ENCODE measurements at places on chromosomes 11 and 22.

DNA sequence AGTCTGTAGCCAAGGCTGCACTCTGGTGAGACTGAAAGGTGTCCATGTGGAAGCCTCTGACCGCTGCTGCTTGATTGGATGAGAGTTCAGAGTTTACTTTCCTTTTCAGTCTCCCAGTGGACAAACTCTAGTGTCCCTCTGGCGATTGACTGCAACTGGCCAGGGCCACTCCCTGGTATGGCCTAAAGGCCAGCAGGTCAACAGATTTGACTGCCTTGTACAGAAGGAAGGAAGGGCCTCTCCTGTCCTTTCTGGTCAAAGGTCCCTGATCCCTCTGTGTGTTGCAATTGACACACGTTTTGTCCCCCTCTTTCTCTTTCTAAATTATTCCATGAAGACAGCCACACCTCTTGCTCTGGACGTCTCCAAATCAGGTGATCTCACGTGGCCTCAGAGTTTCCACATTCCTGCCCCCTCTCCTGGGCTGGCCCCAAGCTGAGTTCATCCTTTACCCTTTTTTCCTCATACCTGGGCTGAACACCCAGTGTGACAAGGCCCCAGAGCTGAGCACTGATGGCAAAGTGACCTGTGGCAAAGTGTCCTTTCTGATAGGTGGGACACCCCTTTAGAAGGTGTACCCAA, 18.7 kb upstream of the FBLN1 start:
- no peak for DNase-seq

DNA sequence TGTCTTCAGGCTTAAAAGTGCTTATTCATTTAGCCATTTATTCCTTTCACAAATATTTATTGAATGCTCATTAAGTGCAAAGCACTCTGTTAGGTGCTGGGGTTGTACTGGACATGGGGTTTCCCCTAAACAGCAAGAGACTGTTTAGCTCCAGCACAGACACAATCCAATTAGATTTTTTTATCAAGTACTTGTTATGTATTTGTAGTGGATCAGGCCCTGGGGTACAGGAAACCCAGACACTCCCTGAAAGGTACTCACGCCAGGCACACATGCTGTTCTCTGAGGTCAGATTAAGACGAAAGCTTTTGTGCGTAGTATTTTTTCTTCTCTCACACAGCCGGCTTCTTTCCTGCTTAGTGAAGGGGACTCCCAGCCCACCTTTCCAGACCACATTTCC, 218.1 kb upstream of the PLET1 start:
- DNase-seq: no peak

DNA sequence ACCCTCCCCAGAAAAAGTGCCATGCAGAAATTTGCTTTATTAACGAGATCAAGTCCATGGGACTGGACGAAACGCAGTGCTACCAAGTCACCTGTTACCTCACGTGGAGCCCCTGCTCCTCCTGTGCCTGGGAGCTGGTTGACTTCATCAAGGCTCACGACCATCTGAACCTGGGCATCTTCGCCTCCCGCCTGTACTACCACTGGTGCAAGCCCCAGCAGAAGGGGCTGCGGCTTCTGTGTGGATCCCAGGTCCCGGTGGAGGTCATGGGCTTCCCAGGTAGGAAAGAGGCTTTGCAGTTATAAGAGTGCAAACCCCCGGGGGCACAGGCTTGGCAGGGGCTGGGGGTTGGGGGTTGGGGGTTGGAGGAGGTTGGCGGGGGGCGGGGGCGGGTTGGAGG, 4.2 kb downstream of the APOBEC3H start:
- no peak for DNase-seq

DNA sequence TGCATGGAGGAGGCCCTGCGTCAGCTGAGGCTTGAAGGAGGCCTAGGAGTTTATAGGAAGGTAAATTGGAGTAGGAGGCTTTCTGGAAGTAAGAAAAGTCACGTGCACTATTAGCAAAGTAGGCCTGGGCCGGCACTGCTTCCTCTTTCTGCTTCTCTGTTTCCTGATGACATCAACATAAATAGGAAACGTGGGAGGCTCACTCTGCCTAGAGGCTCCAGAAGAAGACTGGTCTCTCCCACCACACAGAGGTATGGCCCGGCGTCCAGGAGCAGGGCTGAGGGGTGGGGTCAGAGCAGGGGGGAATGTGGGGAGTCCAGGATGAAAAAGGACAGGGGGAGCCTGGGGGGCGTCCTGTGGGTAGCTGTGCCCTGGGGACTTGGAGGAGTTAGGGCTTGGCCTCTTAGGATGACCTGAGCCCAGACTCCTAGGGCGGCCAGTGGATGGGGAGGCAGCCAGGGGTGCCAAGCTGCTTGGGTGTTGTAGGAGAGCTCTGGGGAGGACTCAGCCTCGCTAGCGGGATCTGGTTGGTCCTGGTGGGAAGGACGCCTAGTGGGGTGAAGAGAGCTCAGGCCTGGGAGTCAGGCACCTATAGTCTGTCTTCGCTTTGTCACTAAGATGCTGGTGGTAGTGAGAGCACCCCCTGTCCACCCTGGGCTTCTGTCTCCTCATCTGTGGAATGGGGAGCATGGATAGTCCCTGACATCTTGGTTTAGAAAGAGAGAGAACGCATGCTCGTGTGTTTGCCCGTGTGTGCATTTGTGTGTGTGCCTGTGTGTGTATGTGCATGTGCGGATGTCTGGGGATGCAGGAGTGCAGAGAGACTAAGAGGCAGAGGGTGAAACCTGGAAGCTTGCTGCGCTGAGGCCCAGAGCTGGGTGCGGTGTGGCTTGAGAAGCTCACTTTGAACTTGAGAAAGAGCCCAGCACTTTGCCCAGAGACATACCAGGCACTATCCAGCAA, at the start of gene CSF2RB:
TSS of gene CSF2RB (plus strand) at position 202 of the 963 bp plus-strand sequence. CDS start 8,580 bp downstream, outside the sequence.
- DNase-seq: no peak

GRCh38 chr11:44563711-44564110, 1.8 kb upstream of the CD82 start:
- no peak for DNase-seq

DNA sequence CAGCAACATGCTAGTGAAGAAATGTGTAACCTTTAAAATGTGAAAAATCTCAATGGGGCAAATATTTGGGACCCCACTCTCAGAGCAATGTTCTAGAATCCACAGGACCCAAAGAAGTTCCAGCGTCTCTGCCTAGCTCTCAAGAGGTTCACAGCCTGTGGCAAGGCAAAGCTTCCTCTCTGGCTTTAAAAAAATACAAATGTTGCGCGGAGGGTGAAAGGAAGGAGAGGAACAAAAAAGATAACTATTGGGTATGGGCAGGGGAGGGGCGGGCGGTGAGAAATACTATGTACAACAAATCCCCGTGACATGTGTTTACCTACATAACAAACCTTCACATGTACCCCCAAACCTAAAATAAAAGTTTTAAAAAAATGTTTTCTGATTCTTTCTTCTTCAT, 53.6 kb downstream of the PITPNB start:
- no peak for DNase-seq

- DNase-seq: no peak
Observed at GRCh38 chr22:44753189-44754042, 1.0 kb downstream of the ARHGAP8 start.

DNA sequence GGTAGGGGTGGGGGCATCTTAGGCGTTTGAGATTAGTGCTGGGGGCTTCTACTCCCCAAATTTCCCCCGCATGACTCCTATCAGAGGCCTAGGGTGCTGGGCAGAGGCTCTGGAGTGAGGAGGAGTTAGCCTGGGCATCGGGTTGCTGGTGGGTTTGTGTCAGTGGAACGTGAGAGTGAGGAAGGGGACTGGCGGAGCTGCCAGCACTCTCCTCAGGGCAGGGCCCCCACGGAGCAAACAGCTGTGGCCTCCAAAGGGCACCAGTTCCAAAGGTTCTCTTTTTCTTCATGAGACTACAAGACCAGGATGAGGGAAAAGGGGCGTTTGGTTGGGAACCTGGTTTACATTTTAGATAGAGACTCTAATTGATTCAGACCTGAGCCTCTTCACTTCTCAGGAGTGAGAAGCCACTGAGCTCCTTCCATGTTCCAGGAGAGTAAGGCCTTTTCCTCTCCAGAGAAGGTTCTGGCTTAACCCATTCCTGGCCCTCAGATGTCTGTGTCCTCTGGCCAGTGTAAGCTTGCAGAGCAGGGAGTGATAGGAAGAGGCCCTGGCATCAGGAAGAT, 35.6 kb upstream of the CDON start:
- DNase-seq: no peak

DNA sequence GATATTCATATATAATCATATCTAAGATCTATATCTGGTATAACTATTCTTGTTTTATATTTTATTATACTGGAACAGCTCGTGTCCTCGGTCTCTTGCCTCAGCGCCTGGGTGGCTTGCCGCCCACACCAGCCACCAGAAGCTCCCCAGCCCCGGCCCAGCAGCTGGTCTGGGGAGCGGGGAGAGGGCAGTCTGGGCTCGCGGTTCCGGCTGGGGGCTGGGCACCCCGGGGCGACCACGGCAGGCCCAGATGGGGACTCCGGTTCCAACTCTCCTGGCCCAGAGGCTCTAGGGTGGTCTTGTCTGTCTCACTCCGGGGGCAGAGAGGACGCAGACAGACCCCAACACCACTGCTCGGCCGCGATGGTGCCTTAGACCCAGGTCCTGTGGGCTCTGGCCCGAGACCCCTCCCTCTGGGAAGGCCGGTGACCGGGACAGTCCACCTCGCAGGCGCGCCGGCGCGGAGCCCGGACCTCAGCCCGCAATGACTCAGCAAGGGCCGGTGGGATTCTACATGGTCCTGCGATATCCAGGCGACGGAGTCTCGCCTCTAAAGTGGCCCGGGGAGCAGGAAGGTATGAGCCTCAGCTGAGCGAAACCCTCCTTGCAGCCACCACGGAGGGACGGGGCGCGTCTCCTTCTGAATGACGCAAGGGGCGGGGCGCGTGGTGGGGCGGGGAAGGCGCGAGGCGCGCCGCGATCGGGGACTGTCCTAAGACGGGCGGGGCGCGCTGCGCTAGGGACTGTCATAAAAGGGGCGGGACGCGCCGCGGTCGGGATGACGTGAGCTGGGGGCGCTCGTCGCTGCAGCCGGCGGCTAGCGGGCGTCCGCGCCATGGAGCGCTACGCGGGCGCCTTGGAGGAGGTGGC, at the start of gene DGCR6:
TSS of gene DGCR6 (plus strand) at position 781 of the 870 bp plus-strand sequence. CDS start at position 836, 55 bp downstream.
- DNase-seq: no peak

GRCh38 chr11:19970944-19971343, 189.3 kb downstream of the DBX1 start:
- no peak for DNase-seq

GRCh38 chr22:32378707-32379272, 21.1 kb downstream of the RFPL3 start:
- DNase-seq: peak; percentile 9

- no peak for DNase-seq
Observed at GRCh38 chr22:31646186-31647019, 15.6 kb downstream of the PISD start.

GRCh38 chr11:122984186-122985011, 2.8 kb upstream of the BSX start:
- no peak for DNase-seq

- peak; percentile 12 for DNase-seq
Observed at GRCh38 chr22:19121631-19122142, 525 bp downstream of the DGCR2 start.

- DNase-seq: no peak
Observed at GRCh38 chr11:35076201-35077100, 62.5 kb upstream of the CD44 start.

DNA sequence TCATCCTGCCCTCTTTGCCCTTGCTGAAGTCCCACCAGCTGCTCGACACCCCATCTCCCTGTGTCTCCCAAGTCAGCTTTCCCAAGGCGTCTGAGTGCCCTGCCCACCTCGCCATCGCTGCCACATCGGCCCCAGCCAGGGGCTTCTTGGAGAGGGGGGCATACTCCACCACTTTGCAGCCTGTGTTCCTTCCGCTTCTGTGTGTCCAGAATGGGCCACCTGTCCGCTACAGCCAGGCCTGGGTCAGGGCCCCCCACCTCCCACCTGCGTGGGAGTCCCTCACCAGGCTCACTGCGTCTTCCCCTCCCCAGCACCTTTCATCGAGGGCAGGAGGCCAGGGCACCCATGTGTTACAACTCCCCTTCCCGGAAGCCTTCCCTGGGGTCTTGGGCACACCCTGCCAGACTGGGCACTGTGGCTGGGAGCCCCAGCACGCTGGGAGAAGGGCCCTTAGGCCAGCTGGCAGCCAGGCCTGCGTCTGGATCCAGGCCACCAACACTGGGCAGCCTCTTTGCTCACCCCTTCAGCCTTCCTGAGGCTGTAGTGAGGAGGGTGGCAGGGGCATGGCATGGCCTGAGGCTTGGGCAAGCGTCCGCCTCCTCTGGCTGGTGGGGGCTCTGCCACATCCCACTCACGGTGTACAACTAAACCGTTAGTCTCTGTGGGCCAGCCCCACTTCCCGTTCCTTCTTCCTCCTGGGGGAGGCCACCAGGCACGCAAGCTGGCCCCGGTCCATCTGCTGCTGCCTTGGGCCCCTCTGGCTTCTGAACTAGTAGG, 13.4 kb downstream of the CPT1A start:
- no peak for DNase-seq

DNA sequence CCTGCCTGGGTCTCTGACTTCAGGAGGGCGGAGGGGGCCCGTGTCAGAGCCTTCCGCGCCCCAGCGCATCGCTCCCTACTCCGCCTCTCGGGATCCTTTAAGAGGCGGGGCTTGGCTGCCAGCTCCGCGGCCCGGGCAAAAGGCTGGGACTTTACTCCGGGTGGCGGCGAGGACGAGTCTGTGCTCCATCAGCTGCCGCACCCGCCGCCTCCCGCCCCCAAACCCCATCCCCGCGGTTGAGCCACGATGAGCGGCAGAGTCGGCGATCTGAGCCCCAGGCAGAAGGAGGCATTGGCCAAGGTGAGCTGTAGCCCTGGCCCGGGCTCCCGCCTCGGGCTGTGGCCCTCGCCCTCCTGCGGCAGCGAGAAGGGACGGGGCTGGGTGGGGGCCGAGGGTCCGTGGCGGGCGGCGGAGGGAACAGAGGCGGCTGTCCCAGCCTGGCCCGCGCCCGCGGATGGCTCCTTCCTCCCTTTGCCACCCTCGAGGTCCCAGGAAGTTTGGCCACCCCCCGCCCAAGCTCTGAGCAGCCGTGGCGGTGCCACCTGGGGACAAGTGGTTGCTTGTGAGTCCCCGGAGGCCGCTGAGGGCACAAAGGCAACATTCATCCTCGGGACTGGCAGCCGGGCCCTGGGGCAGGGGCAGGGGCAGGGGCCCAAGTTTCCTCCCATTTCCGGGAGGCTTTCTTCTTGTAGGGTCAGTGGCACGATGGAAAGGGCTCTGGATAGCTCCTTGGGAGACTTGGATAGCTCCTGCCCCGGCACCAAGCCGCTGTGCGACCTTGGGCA, at the start of gene SEC14L2:
TSS of gene SEC14L2 (plus strand) at position 148 of the 785 bp plus-strand sequence. CDS start at position 247, 99 bp downstream.
- peak; percentile 40 for DNase-seq

- no peak for DNase-seq
Observed at GRCh38 chr11:6251990-6252473, 7.6 kb upstream of the CCKBR start.

GRCh38 chr11:61489833-61490721, 18.5 kb upstream of the LRRC10B start:
- no peak for DNase-seq

- DNase-seq: no peak
Observed at GRCh38 chr11:66013762-66014100, 1.9 kb downstream of the CST6 start.

DNA sequence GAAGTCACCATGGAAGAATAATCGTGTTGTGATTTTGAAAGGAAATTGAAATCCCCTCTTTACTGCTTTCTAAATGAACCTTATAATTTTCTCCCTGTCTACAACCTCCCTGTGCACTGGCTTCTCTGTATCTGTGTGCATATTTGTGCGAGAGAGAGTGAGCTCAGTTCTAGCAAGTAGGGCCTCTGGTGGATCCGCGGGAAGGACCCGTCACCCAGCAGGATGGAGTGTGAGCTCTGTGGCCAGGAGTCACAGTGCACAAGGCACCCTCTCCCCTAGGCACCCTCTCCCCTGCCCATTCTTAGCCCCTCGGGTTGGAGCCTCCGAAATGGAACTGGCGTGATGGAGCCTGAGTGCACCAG, 109.0 kb downstream of the TRIM29 start:
- no peak for DNase-seq

GRCh38 chr11:68340784-68341556, 28.6 kb downstream of the LRP5 start:
- DNase-seq: no peak
